Left hindlimb (tissue), 1 donor: ENCODE measurements at places on chromosomes 13 and 19.

DNA sequence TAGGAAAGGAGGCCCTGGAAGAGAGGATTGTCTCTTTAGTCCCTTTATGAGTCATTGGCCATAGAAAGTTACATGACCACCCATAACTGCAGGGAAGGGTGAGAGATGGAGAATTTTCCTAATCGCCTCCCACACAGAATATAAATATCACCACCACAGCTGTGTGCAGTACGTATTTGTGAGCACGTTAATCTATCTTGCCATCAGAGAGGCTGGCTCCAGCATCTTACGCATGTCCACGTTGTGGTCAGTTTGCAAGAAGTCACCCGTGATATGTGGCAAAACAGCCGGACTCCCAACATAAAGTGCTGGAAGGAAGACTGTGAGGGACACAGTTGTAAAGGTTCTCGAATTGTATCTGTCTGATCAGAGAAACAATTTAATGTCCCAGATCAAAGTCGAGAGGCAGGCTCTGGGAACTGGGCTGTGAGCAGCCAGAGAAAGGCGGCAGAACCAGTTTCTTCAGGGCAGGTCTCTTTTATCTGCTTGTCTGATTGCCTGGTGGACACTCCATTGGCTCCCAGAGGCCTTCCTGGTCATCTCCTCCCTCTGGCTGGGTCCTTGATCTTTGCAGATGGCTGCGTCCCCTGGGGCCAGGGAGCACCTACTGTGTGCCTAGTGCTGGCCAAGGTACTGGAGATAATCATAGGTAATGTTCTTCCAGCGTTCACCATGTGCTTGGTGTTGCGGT, 74.9 kb downstream of the SIPA1L3 start:
- DNase-seq = no peak

DNA sequence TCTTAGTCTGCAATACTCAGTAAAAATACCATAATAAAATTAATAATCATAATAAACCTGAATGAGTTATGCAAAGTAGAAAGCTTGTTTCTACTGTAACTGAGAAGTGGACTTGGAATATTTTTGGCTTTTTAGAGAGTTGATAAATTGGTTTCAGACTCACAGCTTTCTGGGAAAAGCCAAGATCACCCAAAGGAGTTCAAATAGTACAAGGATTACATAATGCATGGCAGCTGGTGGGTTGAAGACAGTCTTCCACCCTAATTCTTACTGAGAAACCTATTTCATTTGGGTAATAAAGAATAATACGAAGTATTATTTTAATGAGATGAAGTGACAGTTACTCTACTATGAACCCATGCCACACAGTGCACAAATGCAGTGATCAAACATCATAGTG, 139.4 kb upstream of the KLF12 start:
- no peak for DNase-seq

DNA sequence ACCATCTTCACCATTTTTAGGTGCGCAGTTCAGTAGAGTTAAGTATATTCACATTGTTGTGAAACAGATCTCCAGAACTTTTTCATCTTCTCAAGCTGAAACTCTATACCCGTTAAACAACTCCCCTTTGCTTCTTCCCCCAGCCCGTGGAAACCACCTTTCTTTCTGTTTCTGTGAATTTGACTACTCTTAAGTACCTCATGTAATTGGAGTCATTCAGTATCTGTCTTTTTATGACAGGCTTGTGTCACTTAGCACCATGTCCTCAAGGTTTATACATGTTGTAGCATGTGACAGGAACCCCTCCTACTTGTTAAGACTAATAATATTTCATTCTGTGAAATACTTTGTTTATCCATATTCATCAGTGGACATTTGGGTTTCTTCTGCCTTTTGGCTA, 52.8 kb downstream of the TNFRSF19 start:
- no peak for DNase-seq

DNA sequence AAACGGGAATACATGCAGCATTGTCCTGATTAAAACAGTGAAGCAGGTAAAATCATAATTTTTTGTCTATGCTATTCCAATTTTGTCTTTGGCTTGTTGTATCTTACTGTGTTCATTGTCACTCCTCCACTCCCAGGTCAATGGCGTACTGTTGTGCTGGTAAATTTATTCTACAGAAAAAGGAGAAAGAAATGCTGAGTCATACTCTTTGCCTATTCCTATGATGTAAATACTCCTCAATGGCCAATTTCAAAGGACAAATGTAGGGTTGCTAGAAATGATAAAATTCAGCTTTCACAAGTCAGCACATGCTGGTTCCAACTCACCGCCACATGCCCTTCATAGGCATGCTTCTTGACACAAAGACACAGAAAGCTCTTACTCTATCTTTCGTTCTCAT, 694.4 kb upstream of the PCDH20 start:
- no peak for DNase-seq

DNA sequence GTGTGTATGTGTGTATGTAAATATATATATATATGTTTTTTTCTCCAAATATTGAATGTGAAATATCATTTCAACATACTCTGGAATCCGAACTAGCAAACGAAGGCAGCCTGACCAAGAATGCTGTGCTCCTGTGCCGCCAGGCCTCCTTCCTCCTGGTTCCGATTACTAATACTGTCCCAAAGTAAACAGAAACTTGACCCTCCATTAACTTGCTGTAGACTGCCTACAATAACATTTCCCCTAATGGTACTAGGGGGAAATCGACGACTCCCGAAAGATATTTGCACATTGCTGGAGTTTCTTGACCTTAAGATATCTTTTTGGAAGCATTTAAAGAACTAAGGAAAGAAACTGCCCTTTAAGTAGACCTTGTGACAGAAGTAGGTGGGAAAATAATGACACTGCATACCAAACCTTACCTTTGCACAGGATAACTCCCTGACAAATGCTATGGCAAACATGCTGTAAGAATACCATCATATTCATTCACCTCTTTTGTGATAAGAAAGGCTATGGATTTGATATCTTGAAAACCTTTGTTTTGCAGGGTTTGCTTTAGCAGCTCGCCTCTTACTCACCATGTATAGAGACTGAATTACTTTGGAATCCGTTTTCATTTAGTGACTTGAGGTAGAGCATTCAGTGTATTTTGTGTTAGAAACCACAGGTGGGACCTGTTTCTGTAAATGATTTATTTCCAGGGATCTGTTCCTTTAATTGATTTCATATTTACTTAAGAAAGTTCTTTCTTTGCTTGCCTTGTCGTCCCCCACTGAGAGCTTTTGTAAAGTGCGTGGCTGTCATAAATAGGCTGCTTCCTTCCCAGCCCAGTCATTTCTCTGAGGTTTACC, 80.1 kb downstream of the KLF5 start:
- no peak for DNase-seq

DNA sequence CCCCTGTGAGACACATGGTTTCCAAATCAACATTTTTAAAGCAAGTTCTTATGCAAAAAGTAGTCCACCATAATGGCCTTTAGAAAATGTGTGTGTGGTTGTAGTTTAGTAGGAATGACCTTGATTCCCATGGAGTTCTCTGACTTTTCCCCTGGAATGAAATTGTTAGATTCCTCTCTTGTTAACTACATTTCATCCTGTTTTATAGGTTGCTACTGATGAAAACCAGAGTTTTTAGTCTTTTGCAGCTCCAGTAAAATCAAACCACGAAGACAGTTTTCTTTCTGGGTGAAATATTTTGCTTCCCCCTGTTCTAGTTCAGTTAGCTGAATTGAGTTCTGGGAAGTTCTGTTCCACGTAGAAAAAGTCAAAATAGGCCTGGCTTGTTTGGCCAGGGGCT, 107.7 kb downstream of the RAB20 start:
- no peak for DNase-seq

- DNase-seq = peak; percentile 63
Measured at GRCh38 chr19:4064496-4065260, 2.0 kb downstream of the ZBTB7A start.

GRCh38 chr13:48535766-48536165, 2.9 kb upstream of the RCBTB2 start:
- DNase-seq = no peak

DNA sequence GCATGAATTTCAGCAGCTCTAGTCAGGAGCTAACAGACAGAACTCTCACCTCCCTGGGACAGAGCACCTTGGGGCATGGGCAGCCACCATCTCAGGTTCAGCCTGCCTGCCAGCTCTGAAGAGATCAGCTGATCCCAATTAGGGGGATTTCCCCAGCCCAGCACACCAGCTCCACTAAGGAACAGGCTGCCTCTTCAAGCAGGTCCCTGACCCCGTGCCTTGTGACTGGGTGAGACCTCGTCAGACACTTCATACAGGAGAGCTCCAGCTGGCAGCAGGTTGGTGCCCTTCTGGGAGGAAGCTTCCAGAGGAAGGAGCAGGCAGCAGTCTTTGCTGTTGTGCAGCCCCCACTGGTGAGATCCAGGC, 84.5 kb upstream of the UFM1 start:
- DNase-seq = no peak

- DNase-seq = no peak
Measured at GRCh38 chr13:73258406-73258805, 199.6 kb downstream of the KLF5 start.
